NCI-H146 (cell line): ENCODE measurements at places on chromosomes 6 and 20.
A peak's percentile ranks its signal among the peaks of the same experiment; 100 is the strongest.

- no peak for DNase-seq
These were observed 34.2 kb downstream of the PKHD1 start for GRCh38 chr6:52053038-52053695.

GRCh38 chr6:119568580-119568979, 219.0 kb upstream of the MAN1A1 start:
- DNase-seq: no peak

GRCh38 chr6:70997379-70997778, 40.5 kb upstream of the B3GAT2 start:
- no peak for DNase-seq

DNA sequence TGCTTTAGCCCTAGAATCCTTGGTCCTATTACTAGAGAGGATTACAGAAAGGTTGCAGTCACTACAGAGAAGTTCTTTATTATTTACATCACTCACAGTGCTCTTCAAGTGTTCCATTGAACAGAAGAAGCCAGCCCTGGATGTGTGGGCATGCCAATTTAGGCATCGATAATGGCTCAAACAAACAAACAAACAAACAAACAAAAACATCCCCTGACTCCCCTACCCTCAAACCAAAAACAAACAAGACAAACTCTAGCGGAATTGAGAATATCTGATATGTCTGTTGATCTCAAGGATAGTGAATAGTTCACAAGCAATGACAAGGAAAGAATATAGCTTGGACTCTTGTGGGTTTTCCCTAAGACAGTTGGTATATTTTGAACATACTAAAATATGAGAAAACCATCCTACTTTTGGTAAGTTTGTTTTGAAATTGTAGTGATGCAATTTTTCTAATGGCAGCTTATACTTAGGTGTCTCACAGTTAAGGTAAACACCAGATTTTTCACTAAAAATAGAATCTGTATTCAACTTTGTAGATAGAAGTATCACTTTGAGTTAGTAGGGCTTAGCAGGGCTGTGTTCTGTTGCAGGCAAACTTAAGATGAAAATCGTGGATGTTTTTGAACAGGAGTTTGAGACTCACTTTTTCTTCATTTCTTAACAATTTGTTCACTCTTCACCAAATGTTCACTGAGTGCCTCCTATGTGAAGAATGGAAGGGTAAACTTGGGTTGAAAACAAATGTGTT, 92.8 kb upstream of the FAM184A start:
- no peak for DNase-seq

GRCh38 chr20:41047975-41048305, 19.3 kb downstream of the TOP1 start:
- DNase-seq: no peak

DNA sequence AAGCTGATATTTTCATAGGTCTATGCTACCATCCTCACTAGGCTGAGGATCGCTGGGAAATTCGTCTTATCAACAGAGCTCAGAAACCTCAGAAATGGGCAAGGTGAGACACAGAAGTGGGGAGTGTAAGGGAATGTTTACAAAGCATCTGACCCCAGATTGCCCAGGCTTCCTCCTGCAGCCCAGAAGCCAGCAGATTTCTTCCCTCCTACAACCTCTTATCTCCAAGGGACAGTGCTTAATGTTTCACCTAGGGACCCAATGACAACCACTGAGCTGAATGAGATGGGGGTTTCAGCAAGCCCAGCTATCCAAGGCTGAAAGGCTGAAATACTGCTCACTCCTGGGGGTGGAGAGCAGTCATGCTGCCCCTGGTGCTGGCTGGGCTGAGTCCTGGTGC, 52.4 kb upstream of the TBC1D7 start:
- DNase-seq: no peak

GRCh38 chr6:136129365-136129764, 120.7 kb downstream of the MTFR2 start:
- DNase-seq: no peak

DNA sequence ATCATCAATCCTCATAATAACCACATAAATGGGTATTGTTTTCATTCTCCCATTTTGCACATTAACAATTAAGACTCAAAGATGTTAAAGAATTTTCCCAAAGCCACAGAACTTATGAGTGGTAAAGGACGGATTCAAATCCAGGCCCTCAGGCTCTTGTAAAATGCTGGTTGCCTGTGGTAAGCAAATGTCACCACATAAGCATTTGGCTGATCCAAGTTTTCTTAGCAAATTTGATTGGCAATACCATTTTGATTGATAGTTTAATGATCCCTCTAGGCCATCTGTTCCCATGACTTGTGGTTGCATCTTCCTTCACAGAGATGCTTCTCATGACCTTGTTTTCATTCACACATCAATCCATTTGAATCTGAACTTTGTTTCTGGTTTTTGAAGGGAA, 252.0 kb upstream of the RIN2 start:
- no peak for DNase-seq

DNA sequence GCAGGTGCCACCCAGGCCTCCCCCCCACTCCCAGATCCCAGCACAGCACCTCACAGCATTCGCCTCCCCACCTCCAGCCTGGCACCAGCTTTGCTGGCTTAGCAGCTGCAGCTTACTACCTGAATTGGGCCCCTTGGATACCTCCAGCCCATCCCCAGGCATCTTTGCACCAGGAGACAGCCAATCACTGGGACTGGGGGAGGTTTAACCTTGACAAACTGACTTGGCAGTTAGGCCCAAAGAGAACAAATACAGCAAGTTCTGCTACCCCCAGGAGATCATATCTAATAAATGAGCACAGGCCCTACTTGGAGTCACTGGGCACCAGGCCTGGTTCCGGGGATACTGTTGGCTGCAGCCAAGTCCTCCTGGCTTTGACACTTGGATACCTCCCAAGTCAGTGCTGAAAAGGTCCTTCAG, 8.8 kb downstream of the PDRG1 start:
- DNase-seq: no peak

- no peak for DNase-seq
These were observed 391.2 kb downstream of the ADGRB3 start for GRCh38 chr6:69026243-69026642.

- DNase-seq: no peak
These were observed 39.4 kb upstream of the FABP7 start for GRCh38 chr6:122740091-122740490.

- no peak for DNase-seq
These were observed 54.1 kb downstream of the TRMT11 start for GRCh38 chr6:126040394-126040793.

DNA sequence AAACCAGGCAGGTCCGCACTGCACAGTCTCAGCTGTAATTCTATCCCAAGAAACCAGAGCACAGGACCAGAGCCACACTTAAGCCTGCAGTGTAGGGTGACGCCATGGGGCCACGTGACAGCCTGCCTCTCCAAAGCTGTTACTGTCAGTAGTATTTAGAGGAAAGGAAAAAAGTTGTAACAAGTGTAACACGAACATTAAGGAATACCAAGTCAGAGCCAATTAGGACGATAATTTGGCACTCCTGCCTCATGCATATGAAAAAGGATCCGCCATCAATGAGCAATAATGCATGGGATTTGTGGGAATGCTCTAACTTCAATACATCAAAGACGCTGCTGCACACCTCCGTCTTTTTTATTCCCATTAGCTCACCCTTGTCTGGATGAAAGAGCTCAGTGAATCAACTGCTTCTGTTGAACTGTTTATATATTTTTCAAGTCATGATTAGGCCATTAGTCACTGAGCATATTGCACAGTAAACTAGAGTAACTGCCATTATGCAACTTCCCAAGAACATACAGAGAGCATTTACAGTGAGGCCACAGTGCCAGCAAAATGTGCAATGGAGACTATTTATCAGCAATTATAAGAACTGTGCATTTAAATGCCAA, 79.9 kb downstream of the ATXN1 start:
- no peak for DNase-seq

DNA sequence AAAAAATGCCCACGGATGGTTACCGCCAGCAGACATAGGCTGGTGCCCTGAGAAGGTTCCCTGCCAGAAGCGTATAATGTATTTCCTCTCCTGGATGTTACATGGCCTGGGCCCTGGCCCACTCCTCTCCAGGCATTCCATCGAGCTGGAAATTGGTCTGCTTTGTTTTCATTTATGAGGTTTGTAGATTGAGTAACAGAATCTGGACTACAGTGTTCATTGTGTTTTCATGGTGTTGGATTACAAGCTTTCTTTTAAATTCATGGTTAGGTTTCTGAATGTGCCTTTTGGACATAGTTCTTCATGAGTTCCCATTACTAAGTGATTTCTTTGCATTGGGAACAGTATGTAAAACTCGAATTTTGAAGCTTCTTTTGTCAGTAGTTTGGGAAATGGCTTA, 6.4 kb downstream of the TIAM2 start:
- DNase-seq: no peak

DNA sequence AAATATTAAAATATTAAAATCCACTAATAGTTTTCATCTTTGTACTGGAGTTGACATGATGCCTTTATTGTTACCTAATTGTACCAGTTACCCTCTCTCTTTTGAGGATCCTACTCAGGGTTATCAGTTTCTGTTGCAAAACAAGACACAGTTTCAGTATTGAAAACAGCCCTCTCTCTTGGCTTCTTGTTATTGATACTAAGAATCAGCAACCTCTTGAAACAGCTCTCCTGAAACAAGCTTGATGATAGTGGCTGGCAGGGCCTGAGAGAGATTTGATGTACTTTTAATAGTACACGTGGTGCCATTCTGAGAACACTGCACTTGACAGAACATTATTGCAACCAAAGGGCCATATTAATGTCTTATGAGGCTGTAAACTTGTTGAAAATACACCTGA, 64.9 kb upstream of the MEI4 start:
- DNase-seq: no peak

DNA sequence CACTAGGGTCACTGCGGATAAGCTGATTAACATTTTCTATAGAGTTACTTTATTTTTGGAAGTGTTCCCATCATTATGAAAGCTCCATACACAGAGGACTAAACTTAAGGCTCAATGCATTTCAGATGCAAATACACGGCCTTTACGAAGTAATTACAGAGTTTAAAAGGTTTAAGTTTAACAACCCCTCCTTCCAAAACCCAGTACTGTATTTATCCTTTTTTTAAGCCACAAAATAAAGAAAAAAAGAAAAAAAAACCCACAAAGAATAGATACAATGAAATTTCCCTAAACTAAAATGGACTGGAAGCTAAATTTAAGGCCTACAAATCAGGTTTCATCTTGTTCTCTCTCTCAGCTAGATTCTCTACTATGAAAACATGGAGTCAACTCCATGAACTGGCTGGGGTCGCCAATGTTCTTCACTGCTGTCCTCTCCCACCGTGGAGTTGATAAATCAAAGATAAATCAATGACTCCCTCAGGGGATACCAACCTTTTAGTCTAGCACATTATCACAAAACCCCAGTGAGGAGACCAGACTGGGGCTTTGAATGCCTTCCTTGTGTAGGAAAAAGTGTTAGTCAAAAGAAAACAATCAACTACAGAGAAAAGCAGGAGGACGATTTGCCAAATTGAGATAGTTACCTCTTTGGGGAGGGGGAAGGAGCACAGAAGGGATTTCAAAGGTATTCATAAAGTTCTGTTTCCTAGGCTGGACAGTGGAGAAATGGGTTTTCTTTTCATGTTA, 52.5 kb downstream of the TNFRSF21 start:
- DNase-seq: no peak

- DNase-seq: no peak
These were observed 49.2 kb downstream of the TBC1D32 start for GRCh38 chr6:121285041-121285440.

DNA sequence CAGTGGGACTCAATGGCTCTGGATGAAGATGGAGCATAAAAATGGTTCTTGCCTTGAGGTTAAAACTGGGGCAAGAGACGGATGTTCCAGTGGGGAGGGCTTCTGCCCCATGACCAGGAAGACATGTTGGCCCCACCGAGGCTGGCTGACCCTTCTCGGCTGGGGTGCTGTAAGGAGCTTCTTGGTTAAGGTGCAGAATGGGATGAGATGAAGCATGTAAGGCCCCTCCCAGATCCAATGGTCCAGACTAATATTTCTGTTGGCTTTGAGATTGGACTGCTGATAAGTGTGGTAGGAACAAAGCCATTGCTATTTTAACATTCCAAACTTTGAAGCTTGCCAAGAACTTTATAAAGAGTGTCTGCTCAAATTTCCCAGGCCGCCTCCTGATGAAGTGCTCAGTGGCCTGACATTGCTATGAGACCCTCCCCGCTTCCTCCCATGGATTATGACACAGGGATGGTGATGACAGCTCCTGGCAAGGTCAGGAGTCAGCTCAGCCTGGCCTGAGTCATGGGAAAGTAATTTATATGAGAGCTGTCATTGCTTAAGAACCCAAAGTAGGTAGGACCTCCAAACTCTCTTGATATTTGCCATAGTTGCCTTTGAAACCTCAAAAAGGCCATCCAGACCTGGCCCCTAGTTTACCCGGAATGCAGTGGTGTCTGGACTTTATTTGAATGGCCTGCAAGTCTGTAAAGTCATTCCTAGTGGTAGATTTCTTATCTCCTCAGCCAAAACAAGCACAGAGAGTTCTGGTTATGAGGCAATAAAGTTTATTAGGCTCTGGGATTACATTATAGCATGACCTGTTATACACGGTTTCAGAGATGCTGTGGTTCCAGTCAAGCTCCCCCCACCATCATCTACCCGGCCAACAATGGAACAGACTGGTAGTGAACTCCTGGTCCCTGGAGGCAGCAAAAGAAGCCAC, 55.2 kb downstream of the TGM2 start:
- no peak for DNase-seq

DNA sequence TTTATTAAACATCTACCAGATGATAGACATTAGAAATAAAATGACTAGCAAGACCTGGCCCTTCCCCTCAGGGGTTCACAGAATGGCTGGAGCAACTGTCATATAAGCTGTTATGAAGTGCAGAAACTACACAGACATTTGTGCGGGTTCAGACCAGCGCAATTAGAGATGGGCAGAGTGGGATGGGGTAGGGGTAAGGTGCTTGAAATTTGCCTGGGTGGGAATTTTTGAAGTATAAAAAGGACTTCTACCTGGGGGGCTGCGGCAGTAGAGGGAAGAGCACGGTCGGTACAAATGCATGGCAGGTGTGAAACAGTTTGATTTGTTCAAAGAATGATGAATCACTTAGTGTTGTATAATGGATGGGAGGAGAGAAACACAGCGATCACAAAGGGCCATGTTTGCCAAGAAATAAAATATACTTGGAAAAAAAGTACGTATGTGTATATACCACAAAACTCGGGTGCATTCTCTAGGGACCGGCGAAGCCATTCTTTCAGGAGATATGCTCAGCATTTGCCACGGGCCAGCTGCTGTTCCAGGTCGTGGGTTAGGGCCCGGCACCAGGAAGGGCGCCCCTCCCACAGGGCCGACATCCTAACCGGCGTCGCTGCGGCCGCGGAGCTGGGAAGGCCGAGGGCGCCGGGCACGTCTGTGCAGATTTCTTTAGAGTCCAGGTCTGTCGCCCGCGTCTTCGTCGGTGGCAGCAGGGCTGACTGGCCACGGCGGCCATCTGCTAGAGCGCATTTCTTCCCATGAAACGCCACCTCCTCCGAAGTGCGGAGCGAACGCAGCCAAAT, 809 bp upstream of the NOL7 start:
- peak; percentile 74 for DNase-seq

- no peak for DNase-seq
These were observed 206.2 kb upstream of the MYLIP start for GRCh38 chr6:15922510-15923250.

- no peak for DNase-seq
These were observed 7.7 kb upstream of the SLC35A1 start for GRCh38 chr6:87465051-87465450.
